ENCODE measurements at places on chromosomes 6 and 20. TPM values are rescaled to one million over a fixed set of nuclear protein-coding genes. Genes with fewer than 3 reads are reported as not detected.

DNA sequence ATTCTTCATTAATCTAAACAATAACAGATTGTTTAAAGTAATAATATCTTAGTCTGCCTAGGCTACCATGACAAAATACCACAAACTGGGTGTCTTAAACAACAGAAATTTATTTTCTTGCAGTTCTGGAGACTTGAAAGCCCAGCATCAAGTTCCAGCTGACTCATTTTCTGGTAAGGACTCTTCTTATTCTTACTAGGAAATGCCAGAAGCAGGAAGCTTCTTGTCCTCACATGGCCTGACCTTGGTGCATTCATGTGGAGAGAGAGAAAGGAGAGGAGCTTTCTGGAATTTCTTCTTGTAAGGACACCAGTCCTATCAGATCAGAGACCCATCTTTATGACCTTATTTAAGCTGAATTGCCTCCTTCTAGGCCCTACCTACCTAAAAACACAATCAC is 110.5 kb downstream of the ANKRD60 start:
- DNase-seq: no peak

DNA sequence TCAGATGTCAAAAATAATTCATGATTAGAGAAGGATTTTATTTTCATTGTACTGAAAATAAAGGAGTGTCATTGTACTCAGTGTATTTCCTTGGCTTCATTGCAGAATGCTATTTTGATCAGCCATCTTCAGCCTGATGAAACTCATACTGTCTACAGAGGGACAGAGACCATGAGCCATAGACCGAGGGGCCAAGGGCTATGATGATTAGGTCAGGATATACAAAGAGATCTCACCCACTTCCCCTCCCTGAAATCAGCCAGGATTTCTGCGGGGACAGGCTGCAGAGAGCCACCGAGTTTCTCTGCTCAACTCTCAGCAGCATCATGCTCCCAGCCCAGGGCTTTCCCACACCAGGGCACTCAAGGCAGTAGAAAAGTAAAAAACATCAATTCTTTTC is 47.0 kb downstream of the ALDH8A1 start:
- no peak for DNase-seq

DNA sequence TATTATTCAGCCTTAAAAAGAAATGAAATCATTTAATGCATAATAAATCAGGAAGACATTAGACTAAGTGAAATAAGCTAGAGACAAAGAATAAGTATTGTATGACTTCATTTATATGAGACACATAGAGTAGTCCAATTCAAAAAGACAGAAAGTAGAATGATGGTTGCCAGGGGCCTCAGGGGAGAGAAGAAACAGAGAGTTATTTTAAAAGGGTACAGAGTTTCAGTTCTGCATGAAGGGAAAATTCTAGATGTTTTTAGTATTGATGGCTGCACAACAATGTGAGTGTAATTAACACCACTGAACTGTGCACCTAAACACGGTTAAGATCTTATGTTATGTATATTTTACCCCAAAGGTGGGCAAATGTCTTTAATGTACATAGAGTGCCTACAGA is 1407.9 kb upstream of the MAP3K7 start:
- no peak for DNase-seq

PHACTR3 gene
- 0.17 TPM for polyA plus RNA-seq

GRCh38 chr20:62571669-62572344 is 70.5 kb upstream of the SLCO4A1 start:
- DNase-seq: no peak

DNA sequence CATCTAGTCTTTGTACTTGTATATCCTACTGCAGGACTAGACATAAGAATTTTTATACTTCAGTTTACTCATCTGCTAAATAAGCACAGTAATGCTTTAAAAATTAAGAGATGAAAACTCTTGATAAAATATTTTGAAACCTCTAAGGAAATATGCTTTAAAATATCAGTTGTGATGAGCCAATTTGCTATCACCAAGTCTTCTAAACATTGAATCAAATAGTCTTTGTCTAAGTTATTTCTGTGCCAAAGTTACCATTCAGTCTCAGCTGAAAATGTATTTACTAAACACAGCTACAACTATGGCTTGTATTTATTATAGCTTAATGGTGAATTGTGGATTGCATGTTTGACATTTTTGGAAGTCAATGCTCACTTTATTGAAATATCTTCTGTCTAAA is 46.2 kb upstream of the RFPL4B start:
- DNase-seq: no peak

DNA sequence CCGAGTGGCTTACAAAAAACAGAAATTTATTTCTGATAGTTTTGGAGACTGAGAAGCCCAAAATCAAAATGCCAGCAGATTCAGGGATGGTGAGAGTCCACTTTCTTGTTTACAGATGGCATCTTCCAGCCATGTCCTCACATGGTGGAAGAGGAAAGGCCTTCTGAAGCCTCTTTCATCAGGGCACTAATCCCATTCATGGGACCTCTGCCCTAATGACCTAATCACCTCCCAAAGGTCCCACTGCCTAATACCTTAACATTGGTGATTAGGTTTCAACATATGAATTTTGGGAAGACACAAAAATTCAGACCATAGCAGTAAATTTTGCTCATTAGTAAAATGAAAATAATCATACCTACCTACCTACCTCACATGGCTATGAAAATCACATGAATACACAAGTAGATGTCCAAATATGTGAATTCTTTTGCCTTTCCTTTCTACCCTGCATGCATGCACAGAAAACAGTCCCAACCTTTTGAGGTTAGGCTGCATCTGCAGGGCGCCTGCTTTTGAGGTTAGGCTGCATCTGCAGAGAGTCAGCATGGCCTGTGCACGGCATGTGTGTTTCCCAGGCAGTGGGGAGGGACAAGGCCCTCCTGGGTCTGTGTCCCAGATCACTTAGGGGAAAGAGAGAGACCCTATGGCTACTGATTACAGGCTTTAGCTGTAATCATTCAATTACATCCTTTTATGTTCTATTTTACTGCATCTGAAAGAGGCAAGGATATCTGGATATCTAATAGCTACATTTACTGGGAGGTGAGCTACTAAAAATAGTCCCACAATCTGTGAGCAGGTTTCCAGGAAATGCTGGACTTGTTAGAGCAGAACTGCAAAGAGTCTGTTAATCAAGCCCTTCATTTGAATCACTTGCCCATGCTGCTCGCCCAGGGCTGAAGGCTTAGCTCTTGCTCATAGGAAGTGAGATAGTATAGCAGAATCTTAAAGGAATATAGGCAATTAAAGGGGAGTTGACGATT is 497.7 kb upstream of the MARCKS start:
- no peak for DNase-seq

RAET1G gene
- not detected for polyA plus RNA-seq

ETV7 gene
- polyA plus RNA-seq: 2.2 TPM

GRCh38 chr6:73131706-73132105 is 93.6 kb downstream of the KHDC1L start:
- DNase-seq: no peak

DNA sequence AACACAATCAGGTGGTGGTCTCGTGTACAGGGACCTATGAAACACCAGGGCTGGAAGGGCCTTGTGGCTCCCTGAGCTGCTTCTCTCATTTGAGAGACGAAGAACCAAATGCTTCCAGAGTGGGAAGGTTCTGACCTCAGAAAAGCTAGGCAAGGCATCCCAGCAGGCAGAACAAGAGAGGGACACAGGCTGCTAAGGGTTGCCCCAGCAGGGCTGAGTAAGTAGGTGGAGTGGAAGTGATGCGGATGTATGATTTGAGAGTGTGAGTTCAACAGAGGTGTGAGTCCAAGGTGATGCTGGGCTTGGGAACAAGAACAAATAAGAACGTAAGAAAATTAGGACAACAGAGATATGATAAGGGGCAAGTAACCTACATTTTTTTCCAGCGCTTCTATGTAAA is 147.8 kb downstream of the BACH2 start:
- no peak for DNase-seq

DNA sequence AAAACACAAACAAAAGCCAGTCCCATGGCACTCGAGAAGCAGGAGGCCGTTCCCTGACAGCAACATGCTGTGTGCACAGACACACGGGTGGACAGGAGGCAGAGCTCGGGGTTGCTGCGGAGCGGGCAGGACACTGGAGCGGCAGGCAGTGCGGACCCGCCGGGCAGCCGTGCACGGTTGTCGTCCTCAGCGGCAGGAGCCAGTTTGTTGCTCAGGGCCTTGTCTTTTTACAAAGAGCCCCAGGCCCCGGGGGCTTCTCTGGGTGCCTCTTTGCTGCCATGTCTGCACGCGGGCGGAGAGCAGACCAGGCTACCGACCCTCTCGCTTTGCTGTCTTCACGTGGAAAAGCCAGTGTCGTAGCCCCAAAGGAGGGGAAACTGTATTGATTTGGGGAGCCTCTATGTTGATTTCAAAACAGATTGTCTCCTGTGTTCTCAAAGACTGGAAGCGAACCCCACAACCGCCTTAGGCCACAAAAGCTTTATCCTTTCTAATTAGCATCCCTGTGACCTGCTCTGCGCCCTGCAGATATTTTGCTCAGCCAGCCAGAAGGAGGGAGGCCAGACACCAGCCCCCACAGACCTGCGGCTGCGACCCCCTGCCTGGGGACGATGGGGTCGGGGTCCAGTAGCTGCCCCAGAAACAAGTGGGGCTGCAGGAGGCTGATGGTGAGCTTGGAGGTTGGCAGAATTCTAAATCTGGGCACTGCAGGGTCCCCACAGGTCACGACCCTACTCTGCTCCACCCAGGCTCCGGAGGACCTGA is 50.2 kb downstream of the ERMARD start:
- DNase-seq: no peak

GRCh38 chr6:113065611-113066010 is 718.5 kb downstream of the RFPL4B start:
- DNase-seq: no peak

GRCh38 chr20:47730744-47731143 is 54.5 kb downstream of the SULF2 start:
- no peak for DNase-seq

DNA sequence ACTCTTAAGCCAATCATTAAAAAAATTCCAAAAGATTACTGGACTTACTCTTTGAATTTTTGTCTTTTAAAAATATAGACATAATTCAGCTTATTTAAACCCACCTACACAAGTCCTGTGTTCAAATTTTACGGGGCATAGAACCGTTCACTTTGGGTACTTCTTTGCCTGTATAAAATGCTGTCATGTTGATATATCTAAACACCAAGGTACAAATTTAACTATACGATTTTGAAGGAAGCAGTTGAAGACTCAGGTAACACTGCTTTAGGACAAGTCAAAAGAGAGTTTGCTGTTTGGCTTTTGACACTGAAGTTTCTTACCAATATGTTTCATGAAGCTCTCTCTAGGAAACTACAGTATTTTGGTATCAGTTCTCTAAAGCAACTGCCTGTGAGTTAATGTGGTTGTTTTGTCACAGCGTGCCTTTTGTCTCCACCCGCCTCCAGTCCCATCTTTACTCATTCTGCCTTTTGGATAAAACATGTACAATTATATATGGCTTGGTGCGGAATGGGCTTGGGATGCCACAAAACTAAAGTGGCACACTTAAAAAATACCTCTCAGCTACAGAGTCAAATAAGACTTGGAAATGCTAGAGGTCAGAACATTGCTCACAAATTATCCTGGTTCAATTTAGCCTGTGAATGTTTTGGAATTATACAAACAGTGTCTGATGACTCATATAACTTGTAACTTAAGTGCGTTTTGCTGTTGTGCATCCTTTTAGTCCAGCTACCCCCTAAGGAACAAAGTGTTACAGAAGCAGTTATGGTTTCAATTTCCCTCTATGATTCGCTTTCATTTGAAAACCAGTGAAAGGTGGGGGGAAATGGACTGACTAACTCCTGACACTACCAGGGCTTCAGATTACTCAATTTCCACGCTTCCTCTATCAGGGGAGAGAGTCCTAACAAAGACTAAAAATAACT is 38.7 kb downstream of the RGS17 start:
- peak; percentile 64 for DNase-seq

DNA sequence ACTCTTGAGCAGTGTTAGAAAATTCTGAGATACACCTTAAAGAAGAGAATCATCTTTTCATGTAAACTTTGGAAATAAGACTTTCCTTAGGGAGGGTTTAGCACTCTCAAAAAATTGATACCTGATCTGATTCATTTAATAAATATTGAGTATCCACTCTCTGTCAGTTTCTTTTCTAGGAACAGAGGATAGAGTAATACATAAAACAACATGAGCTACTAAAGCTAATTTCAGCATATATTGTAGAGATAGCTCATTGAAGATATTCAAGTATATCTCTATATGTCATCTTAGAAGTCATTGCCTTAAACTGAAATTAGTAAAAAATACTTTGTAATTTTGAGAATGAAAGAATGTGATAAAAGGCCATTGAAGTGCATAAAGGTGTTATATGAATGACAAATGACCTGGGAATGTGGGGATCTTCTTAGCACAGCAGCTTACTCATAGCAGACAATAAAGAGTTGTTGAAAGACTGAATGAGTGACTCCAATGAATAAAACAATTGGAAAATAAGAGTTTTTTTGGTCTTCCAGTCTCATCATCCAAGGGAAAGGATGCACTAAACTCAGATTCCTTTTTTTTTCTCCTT is 29.2 kb downstream of the RHAG start:
- no peak for DNase-seq

- DNase-seq: no peak
Observed at GRCh38 chr6:32107406-32107805, 1.7 kb downstream of the TNXB start.

TUBB1 gene
- polyA plus RNA-seq: 0.09 TPM

TFAP2A gene
- polyA plus RNA-seq: not detected

GRCh38 chr20:57169162-57169561 is 97.3 kb downstream of the BMP7 start:
- no peak for DNase-seq

GRCh38 chr6:163355426-163355991 is 59.0 kb upstream of the QKI start:
- DNase-seq: peak; percentile 76

GRCh38 chr6:100464903-100465700 is at the start of gene SIM1:
TSS of gene SIM1 (minus strand) at chr6:100464921. CDS start at chr6:100463468, 1,453 bp downstream.
- DNase-seq: peak; percentile 26

SLC17A3 gene
- not detected for polyA plus RNA-seq

ADGRG6 gene
- polyA plus RNA-seq: not detected

DNA sequence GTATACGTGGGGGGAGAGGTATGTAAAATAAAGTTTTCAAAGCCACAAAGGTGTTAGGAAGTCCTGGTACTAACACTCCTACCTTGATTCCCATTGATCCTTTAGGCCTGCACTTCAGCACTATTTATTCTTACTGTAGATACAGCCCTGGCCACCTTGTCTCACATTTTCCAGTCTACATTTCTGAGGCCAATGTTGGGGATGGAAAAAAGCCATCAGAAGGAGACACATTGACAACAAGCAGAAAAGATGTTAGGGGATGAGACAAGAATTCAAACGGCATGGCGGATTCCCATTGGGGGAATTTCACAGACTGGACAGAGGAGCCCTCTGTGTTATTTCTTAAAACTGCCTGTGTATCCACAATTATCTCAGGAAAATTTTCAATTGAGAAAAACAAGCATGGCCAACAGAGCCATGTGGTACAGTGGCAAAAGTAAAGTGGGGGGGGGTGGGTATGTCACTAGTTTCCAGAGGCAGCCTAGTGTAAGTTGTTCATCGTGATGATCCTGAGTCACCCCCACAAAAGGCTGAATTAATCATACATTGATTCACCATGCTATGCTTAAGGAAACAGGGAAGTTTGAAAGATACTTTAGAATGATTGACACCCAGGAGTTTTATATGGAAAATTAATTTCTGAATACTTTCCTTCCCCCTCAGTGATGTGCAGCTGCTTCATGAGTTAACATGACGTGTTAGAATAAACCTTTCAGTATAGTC is 40.5 kb downstream of the RREB1 start:
- DNase-seq: peak; percentile 59

SLC26A8 gene
- 0.52 TPM for polyA plus RNA-seq

SLC17A5 gene
- polyA plus RNA-seq: 3.2 TPM

- DNase-seq: no peak
Observed at GRCh38 chr20:57210054-57210910, 56.2 kb downstream of the BMP7 start.
